ENCODE measurements at places on chromosomes 2 and 18.
A peak's percentile ranks its signal among the peaks of the same experiment; 100 is the strongest.

GRCh38 chr18:32368170-32368569 is 102.5 kb downstream of the GAREM1 start:
- no peak for DNase-seq

GRCh38 chr18:43596105-43596712 is 318.9 kb upstream of the SYT4 start:
- DNase-seq, result peak; percentile 58

GRCh38 chr18:50878345-50879301 is at the start of gene ME2:
ME2 (plus strand) TSS chr18:50879118; CDS start chr18:50895821, 16,703 bp downstream.
- DNase-seq, result peak; percentile 98

DNA sequence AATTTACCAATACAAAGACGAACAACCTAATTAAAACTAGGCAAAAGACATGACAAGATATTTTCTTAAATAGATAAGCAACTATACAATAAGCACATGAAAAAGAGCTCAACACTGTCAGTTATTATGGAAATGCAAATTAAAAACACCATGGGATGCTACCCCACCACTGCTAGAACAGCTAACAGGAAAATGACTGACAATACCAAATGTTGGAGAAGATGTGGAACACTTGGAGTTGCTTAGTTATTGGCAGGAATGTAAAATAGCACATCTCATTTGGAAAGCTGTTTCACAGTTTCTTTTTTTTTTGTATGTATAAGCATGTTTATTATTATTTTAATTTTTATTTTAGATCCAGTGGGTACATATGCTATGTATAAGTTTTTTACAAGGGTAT is 84.4 kb downstream of the CYRIA start:
- DNase-seq, result no peak

DNA sequence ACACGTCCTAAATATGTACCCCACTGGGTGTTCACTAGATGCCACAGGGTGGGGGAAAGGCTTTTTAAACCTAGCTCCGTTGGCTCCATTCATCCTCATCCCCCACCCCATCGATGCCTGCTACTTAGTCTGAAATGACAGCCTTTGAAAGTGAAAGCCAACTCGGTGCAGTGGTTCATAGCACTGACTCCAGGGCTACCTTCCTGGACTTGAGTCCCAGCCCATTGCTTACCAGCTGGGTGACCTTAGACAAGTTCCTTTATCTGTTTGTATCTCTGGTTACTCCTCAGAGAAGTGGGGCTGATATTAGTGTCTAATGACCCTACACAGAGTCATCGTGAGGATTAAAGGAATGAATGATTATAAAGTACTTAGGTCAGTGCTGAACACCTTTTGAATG is 24.4 kb downstream of the EHD3 start:
- DNase-seq, result no peak

DNA sequence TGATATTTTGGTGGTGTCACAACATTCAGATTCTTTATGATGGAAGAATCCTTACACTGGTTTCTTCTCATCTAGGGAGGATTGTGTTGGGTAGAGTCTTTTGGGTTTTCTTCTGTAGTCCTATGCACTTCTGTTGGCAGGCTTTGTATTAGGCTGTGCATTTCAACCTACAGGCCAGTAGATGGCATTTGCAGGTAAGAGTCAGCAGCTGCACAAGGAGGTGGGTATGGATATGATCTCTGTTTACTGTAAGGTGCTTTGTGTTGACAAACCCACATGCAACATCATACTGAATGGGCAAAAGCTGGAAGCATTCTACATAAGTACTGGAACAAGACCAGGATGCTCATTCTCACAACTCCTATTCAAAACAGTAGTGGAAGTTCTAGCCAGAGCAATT is 656.8 kb downstream of the METTL4 start:
- DNase-seq, result no peak

- no peak for DNase-seq
Measured at GRCh38 chr2:52429740-52430139, 1337.9 kb upstream of the CHAC2 start.

- peak; percentile 72 for DNase-seq
Measured at GRCh38 chr2:287471-287885, 413 bp downstream of the ALKAL2 start.

DNA sequence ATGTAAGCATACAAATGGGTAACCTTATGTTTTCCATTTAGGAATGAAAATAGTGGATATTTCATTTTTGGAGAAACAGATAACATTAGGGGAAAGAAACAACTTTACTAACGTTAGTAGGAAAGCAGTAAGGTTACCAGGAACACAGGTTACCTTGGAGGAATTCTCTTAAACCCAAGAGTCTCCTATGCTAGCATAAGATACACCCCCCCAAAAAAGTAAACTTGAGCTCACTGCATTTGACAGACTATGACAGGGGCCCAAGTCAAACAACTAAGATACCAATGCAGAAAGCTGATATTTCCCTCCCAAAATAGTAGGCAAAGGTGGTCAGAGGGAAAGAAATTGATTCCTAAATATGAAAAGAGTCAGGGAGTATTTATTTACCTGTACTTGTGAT is 656.9 kb downstream of the DSC3 start:
- DNase-seq, result no peak

GRCh38 chr2:119372778-119373568 is 6.2 kb downstream of the DBI start:
- no peak for DNase-seq

GRCh38 chr18:23071285-23071684 is 64.0 kb upstream of the CABLES1 start:
- no peak for DNase-seq

GRCh38 chr2:143582046-143582747 is 453.0 kb downstream of the ARHGAP15 start:
- DNase-seq, result peak; percentile 17

GRCh38 chr18:60508108-60508507 is 135.5 kb upstream of the MC4R start:
- peak; percentile 16 for DNase-seq

DNA sequence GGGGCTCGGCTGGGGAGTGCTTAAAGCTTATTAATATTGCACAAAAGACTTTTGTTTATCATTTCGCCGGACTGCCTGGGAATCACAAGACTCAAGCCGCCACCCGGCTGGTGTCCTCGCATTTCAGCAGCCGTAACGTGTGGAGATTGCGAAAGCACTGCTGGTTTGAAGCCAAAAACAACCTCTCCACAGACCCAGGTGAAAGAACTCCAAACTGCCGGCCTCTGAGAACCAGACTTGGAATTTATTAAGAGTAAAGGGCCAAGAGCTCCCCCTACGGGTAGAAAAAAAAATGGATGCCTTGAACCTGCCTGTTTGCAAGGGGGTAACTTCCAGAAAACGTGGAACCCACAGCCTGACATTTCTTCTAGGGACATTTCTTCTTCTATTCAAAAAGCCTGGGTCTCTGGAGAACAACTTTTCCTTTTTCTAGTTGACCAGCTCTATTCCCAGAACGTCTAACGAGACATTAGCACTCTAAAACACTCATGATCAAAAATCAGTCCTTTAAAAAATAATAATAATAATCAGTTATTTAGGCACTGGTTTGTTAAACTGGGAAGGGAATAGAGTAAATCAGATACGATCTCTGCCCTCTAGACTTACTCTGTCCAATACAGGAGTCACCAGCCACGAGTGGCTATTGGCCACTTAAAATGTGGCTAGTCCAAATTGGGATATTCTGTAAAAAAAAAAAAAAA is 216.3 kb downstream of the C1D start:
- peak; percentile 96 for DNase-seq

DNA sequence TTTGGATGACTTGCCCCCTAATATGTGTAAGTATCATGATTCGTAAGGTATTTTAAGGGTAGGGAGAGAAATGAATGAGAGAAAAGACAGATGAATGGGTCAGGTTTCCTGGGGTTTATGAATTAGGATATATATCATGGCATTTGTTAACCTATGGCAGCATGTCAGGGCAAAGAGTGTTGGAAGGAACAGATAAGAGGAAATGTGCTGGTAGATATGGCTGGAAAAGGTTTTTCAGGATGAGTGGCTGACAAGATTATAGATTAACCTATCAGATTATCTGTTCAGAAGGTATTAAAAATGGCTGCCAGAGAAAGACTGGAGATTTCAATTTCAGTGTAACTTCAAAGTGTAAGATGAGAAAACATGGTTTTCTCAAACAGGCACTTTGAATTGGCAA is 67.8 kb downstream of the SRBD1 start:
- no peak for DNase-seq

DNA sequence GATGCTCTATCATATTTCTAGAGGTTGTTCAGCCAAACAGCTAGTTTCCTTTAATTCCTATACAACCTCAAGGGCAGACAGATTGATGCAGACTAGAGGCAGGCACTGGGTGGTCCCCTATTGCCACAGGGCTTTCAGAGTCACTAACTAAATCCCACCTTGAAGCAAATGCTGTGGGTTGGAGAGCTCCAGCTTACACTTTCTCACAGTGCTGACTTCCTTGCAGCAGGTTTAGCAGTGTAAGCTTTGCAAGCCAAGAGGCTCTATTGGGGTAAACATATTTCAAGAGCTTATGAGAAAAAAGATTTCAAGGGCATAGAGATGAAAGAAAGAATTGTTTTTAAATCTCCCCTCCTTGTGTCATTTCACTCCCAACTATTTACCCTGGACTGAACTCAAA is 366.5 kb upstream of the CRIM1 start:
- DNase-seq, result no peak

GRCh38 chr2:23499439-23499838 is 114.5 kb downstream of the KLHL29 start:
- no peak for DNase-seq

- DNase-seq, result no peak
Measured at GRCh38 chr2:235842941-235843340, 325.2 kb downstream of the GBX2 start.

GRCh38 chr18:49178321-49178720 is 227.6 kb upstream of the SMAD7 start:
- DNase-seq, result no peak

GRCh38 chr2:126467367-126468054 is 188.4 kb upstream of the GYPC start:
- no peak for DNase-seq

GRCh38 chr2:240139666-240140393 is 628 bp downstream of the OTOS start:
- DNase-seq, result peak; percentile 53

- no peak for DNase-seq
Measured at GRCh38 chr2:20077411-20077940, 26.0 kb upstream of the LAPTM4A start.

DNA sequence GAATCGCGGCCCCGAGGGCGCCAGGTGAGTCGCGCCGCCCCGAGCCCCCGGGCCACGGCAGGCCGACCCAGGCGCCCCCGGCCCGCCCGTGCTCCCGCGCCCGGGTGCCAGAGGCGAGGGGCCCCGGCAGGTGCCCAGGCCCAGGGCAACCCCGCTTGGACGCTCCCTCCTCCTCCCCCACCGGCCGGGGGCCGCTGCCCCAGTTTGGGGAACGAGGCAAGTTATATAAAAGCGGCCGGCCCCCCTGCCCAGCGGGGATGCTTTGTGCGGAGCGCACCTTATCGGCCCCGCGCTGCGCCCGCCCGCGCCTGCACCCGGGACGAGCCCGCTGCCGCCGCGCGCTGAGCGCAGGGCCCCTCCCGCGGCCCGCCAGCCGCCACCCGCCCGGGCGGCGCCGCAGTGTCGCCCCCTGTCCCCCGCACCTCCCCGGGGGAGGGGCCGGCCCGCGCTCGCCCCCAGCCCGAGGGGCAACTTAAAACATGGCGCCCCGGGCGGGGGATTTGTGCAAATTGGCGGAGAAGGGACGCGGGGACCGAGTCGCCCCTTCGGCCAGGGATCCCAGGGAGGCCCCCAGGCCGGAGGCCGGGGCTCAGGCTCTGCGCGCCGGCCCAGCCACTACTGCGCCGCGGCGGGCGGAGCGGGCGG is 639 bp downstream of the EPB41L3 start:
- DNase-seq, result peak; percentile 73

- DNase-seq, result no peak
Measured at GRCh38 chr2:233165895-233166661, 85.4 kb upstream of the ATG16L1 start.

DNA sequence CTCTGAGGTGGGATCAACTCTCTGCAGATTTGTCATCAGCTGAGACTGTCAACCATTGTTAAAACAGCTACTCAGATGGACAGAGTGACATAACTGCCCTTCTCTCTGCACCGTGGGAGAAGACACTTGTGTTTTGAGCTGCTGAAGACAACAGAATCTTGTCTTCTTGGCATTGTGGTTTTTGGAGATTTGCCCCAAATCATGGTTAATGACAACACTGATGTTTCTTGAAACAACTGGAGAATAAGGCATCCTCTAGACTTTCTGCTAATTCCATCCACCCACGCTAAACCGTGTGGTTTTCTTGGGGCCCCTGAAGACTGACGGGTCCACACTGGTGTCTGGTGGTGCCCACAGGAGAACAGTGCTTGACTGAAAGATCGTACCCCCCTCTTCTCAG is 39.5 kb downstream of the SH3BP4 start:
- no peak for DNase-seq

DNA sequence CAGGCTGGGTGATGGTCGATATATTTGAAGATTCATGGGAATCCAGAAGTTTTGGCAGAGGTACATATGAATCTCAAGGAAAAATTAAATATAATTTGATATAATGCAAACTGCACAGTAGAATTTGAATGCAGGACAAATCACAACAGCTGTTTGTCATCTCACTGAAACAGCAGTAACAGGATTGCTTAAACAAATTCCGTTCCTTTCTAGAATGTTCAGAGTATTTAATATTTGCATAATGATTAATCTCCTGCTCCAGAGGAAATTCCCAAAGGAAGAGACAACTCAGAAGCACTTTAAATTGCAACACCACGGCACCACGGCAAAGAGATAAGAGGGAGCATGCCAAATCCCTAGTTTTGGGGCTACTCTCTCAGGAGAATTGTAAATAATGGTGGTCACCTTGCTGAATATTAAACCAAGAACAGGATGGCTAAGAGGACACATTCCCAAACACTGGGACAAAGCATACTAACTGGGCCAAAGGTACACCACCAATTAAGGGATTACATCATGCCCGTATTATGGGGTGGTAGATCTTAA is 67.8 kb upstream of the MAP4K3 start:
- DNase-seq, result no peak

DNA sequence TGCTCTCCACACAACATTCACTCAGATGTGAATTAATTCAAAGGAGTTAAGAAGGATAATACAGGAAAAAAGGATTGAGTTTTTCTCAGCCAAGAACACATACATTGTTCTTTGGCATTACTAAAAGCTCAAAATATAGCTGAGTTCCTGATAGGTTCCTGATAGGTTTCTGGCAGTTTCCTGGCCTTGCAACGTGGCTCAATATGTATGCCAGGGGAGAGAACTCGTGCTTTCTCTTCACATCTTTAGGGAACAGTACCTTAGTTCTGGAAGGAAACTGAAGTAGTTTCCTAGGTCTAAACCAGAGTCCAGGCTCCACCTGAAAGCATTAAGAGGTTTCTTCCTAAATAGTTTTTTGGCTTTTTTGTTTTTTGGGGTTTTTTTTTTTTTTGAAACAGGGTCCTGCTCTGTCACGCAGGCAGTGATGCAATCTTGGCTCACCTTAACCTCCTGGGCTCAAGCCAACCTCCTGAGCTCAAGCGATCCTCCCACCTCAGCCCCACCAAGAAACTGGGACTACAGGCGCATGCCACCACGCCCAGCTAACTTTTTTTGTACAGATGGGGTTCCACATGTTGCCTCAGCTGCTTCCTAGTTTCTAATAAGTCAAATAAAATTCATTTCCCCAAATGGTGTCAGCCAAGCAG is 42.8 kb downstream of the ESCO1 start:
- DNase-seq, result no peak
